Hindlimb muscle (tissue), 1 donor: ENCODE measurements at places on chromosomes 11 and 22. TPM values are rescaled to one million over a fixed set of nuclear protein-coding genes. Genes with fewer than 3 reads are reported as not detected.

Gene PANX3
- polyA plus RNA-seq: not detected

GRCh38 chr11:102850973-102851745 is 7.8 kb upstream of the MMP3 start:
- DNase-seq: no peak

GRCh38 chr11:45646275-45646927 is 19.0 kb downstream of the CHST1 start:
- DNase-seq: no peak

Gene SLC25A18
- 0.71 TPM for polyA plus RNA-seq

GRCh38 chr11:91513734-91514133 is 710.9 kb upstream of the FAT3 start:
- DNase-seq: peak; percentile 11

DNA sequence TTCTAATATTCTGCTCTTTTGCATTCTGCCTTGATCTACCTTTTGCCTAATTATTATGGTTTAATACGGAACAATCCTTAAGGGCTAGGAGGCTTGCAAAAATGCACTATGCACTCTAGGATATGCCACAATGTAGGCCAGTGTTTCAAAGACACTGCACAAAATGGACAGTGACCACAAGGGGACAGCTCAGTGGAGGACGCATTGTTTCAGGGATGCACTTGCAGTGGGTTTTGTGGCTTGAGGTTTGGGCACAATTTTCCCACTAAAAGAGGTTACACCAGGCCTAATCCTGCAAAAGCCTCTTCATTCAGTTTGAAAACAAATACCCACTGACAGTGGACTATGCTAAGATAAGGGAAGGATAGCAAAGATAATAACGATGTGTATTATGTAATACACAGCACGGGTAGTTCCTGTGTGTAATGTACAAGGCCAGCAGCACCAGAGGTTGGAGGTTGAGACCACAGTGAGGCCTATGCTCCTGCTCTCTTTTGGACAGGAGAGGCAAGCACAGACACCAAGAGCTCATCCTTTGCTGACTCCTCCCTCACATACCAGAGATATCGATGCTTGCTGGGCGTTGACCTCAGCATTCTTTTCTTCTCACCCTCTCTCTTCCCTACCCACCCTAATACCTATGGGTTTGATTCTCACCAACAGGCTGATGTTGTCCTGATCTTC is 12.7 kb downstream of the MAP6 start:
- DNase-seq: no peak

- no peak for DNase-seq
Measured at GRCh38 chr11:122902951-122903350, 20.4 kb downstream of the JHY start.

Gene OR10A4
- not detected for polyA plus RNA-seq

Gene C11orf21
- 5.0 TPM for polyA plus RNA-seq

DNA sequence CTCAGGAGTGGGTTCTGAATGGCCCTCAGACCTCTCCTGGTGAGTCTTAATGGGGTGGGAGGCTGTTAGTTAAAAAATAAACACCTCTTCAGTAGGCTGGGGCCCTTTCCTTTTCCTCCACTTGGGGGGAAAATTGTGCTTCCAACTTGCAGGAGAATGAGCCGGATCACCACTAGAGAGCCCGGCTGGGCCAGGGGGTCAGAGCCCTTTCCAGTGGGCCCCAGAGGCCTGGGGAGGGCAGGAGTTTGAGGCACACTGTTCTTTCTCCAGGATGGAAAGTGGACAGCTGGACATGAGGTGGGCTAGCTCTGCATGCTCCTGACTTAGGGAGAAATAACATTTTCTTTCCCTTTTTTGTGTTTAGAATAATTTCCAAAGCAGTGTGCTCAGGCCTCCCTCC is 32.8 kb downstream of the B3GAT1 start:
- no peak for DNase-seq

Gene C11orf91
- polyA plus RNA-seq: not detected

Gene LRRC56
- 9.1 TPM for polyA plus RNA-seq

DNA sequence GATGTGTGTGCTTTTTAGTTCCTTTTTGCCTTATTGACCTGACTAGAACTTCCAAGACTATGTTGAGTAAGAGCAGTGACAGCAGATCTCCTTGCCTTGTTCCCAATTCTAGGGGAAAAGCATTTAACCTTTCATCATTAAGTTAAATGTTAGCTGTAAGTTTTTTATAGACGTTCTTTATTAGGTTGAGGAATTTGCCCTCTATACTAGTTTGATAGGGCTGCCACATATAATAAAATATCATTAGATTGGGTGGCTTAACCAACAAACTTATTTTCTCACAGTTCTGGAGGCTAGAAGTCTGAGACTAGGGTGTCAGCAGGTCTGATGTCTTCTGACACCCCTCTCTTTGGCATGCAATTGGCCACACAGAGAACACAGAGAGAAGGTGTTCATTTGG is 32.6 kb upstream of the B3GNT6 start:
- DNase-seq: no peak

DNA sequence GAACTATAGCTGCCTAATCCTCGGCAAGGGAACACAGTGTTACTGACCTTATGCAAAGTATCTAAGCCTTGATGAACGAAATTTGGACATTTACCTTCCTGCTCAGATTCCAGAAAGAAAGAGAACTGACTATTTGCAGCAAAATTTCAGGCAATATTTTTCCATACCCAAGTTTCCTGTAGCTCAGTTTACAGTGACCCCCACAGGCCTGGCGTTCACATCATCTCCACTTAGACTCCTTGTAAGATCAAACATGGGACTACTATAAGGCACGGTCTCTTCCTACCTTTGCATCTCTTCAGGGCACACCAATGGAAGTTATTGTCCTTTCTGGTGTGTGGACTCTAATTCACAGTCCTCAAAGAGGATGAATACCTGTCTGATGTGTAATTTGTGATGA is 21.1 kb downstream of the MS4A6A start:
- no peak for DNase-seq

DNA sequence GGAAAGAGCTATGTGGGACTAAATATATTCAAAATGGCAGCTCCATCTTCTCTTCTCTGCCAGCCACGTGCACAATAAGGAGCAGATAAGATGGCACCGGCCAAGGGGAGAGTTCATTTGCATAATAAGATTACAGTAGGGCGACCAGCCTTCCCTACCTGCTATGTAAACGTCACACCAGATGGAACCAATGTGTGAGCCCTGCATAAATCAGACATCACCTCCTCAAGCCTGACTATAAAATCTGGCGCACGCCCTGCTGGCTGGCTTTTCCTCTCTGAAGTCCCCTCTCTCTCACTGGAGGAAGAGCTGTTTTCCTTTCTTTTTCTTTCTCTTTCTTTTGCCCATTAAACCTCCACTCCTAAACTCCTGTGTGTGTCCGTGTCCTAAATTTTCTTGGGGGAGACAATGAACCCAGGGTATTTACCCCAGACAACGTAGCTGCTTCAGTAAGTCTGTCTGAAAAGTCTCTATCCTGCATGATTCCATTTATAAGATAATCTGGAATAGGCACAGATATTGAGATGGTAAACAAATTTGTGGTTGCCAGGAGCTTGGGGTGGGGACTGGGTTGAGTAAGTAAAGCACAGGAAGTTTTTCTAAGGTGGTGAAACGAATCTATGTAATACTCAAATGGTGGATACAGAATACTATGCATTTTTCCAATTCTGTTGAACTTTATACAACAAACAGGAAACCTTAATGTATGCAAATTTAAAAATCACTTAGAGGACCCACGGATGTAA is 670.0 kb upstream of the KIRREL3 start:
- DNase-seq: no peak

- DNase-seq: no peak
Measured at GRCh38 chr11:74487875-74488274, 5.6 kb downstream of the LIPT2 start.

DNA sequence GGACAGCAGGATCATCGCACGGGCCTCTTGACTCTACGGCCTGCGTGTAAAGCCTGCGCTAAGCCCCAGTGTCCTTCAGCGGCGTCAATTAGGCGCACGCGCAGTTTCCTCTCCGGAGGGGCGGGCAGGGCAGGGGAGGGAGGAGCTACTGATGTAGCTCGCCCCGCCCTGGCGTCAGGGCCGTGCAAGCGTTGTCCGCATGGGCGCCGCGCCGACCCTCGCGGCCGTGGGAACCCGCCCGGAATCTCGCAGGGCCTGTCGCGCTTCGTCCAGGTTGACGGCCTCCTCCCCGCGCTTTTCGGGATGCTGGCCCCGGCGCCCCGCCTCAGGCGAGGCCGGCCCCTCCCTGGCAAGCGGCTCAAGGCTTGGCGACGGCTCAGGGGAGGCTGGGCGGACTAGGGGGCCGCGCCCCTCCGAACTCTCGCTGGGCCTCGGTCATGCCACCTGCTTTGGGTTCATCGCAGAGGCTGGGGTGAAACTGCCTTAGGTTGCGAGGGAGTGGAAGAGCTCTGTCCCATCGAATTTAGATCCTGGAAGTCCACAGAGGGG is 61.1 kb downstream of the ST3GAL4 start:
- peak; percentile 90 for DNase-seq

GRCh38 chr11:115659061-115659963 is 155.1 kb upstream of the CADM1 start:
- DNase-seq: peak; percentile 54

- DNase-seq: no peak
Measured at GRCh38 chr22:17990147-17990546, 34.2 kb downstream of the MICAL3 start.

DNA sequence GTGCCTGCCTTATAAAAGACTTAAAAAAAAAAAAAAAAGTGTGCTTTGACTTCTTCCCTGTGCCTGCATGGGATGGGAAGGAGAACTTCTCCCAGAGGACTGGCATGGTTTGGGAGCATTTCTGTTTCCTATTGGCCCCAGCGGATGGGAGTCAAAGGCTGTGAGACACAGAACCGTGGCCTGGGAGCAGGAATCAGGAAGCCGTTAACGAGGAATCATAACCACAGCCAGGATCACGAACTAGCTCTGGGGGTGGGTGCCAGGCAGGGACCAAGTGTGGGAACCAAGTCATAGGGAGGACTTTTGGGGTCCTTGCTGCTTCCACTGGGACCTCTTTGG is 526 bp downstream of the C1QTNF6 start:
- no peak for DNase-seq

DNA sequence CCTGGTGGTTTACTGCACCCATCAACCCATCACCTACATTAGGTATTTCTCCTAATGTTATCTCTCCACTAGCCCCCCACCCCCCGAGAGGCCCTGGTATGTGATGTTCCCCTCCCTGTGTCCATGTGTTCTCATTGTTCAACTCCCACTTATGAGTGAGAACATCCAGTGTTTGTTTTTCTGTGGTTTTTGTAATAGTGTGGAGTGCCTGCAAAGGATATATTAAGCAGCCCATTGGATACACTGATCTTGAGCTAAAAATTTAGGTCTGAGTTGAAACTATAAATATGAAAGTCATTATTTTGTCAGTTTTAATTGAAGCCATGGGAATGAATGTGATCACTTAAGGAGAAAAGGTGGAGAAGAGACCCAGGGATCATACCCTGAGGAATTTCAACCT is 23.0 kb downstream of the MRPL48 start:
- no peak for DNase-seq

Gene YPEL4
- polyA plus RNA-seq: 1.9 TPM

- DNase-seq: no peak
Measured at GRCh38 chr11:69145050-69145380, 10.7 kb upstream of the SMIM38 start.

Gene KCNQ1
- polyA plus RNA-seq: 2.9 TPM

GRCh38 chr11:111179184-111179910 is 66.2 kb upstream of the POU2AF2 start:
- no peak for DNase-seq

DNA sequence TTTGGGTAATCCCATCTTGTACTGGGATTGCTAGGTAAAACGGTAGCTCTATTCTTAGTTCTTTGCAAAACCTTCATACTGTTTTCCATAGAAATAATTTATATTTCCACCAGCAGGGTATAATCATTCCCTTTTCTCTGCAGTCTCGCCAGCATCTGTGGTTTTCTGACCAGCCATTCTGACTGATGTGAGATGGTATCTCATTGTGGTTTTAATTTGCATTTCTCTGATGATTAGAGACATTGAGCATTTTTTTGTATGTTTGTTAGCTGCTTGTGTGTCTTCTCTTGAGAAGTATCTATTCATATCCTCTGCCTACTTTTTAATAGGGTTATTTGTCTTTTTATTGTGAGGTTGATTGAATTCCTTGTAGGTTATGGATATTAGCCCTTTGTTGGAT is 220.9 kb downstream of the PGR start:
- DNase-seq: no peak

DNA sequence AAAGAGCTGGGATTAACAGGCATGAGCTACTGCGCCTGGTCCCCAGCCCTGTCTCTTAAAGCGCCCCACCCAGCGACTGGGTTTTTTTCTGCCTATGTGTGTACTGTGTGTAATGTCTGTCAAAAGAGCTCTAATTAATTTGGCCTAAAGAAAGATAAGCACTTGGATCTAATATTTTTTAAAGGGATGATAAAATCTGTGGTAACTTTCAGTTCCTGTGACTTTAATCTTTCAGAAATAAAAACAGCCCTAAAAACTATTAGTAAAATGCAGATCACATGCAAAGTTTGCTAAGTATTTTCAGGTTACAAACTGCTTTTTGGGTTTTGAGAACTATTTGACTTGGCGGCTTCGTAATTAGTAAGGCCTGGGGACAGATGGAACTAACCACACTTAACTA is 1358.7 kb downstream of the LRRC4C start:
- DNase-seq: no peak

DNA sequence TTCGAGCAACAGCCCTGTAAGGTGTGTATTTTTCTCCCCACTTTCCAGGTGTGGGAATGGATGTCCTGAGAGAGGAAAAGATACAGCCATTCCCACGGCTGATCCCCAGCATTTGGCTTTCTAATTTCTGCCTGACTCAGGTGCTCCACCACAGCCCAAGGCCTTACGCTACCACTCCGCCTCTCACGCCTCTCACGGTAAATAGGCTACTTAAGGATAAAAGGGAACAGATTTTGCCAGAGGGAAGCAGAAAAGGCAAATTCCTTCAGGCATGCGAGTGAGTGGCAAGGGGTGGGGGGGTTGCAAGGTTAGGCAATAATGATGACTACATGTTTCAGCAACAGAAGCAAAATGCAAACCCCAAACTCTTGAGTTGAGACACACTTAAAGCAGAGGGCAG is 9.2 kb downstream of the PVALB start:
- no peak for DNase-seq

DNA sequence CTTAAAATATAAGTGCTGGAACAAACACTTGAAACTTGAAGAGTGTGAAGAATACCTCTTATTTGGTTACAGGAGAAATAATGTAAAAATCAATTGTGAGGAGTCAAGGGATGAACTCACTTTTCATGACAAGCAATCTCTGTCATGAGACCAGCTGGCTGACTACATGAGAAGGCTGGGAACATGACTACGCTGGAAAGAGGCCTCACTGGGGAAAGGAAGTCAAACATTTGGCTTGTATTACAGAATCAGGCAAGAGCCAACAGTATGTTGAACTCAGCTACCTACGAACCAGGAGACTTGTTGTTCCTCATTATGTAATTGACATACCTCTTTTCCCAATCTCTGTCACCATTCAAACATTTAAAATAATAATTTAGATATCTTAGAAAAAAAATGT is 14.4 kb downstream of the DCDC1 start:
- no peak for DNase-seq

GRCh38 chr11:64566042-64566914 is 24.7 kb upstream of the SLC22A12 start:
- peak; percentile 73 for DNase-seq

- DNase-seq: peak; percentile 47
Measured at GRCh38 chr22:43014316-43014868, 557 bp downstream of the PACSIN2 start.

GRCh38 chr11:60500276-60500910 is 7.8 kb downstream of the MS4A12 start:
- DNase-seq: no peak

GRCh38 chr11:12786450-12786849 is 112.2 kb downstream of the TEAD1 start:
- no peak for DNase-seq

Gene UCP3
- polyA plus RNA-seq: 4.7 TPM
